Activated T-cell treated with anti-CD3 and anti-CD28 coated beads for 4 hours (primary cell): ENCODE measurements at places on chromosomes 2 and 18.

- no peak for DNase-seq
Observed at GRCh38 chr2:188598551-188598950, 306.9 kb downstream of the GULP1 start.

DNA sequence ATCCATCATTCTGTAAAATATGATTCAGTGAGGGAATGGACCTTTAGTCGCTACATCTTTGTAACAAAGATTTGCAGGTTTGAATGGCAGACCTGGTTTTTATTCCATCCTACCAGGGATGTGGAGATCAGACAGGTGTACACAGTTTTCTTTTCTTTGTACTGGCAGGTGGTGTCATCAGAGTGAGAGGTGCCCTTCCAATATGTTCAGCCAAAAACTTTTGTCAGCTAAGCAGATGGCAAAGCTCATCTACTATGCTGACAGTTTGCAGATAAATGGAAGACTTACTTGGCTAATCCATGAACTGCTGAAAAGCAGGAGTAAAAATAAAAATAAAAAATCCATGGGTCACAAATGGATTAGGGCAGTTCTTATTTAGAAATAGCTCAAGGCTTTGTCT, 185.5 kb upstream of the DOK6 start:
- DNase-seq: no peak

- no peak for DNase-seq
Observed at GRCh38 chr18:41126541-41127235, 828.3 kb upstream of the PIK3C3 start.

GRCh38 chr2:56410140-56410539, 226.3 kb downstream of the CCDC85A start:
- DNase-seq: no peak

DNA sequence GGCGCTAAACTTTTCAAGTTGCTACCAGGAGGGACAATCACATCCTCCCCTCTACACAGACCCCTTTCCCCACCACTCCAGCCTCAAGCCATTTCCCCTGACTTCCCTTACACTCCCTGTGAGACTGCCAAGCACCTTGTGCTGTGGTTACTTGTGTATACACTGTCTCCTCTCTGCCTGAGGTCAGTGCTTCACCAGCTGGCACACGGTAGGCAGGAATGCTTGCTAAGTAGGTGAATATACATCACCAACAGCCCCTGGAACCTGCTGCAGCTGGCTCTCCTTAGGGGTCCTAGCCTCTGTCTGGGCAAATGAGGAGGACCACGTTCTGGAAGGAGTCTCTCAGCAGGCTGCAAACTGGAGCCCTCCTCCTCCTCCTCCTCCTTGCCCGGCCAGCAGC, 38.3 kb upstream of the ACAA2 start:
- no peak for DNase-seq

GRCh38 chr18:11909061-11909455, 941 bp upstream of the MPPE1 start:
- DNase-seq: no peak

GRCh38 chr2:176138923-176139660, 9.6 kb downstream of the HOXD8 start:
- no peak for DNase-seq

DNA sequence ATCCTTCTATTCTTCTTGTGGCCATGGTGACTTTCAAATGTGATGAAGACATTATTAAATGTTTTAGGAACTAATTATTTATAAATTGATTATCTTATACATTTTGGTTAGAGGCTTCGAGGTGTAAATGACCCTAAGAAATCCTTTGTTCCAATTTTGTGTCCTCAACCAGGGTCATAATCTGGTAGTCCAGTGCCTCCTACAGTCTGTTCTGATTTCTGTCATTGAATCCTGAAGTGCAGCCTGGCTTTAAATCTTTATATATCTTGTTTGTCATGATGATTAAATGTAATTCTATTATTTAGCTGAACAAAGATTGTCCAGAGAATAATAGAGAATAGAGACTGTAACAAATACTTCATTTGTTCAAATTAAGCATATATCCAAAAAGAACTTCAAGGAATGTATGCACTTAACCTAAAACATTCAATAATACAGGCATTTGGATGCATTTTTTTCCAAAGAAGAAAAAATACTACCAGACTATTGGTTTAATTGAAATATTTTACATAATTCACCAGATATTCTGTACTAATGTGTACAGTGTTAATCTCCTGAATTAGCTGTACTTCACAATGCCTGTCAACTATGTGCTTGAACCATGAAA, 89.8 kb downstream of the PRPF40A start:
- no peak for DNase-seq

DNA sequence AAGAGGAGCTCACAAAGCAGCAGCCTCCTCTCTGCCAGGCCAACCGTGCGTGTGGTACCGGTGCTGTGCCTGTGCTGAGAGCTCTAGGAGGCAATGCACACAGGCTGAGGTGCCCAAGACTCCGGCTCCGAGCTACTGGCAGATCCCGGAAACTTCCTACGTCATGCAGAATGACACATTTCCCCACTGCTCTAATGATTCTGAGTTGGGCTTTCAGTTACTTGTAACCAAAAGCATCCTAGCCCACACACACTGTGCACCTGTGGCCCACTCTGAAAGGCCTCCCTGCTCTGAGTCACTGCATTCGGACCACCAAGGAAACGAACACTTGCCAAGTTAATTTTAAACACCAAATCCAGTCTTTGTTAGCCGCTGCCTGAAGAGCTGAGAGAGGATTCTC, 9.3 kb upstream of the RNU4ATAC start:
- DNase-seq: no peak

GRCh38 chr2:236160366-236161081, 7.7 kb downstream of the GBX2 start:
- DNase-seq: no peak

DNA sequence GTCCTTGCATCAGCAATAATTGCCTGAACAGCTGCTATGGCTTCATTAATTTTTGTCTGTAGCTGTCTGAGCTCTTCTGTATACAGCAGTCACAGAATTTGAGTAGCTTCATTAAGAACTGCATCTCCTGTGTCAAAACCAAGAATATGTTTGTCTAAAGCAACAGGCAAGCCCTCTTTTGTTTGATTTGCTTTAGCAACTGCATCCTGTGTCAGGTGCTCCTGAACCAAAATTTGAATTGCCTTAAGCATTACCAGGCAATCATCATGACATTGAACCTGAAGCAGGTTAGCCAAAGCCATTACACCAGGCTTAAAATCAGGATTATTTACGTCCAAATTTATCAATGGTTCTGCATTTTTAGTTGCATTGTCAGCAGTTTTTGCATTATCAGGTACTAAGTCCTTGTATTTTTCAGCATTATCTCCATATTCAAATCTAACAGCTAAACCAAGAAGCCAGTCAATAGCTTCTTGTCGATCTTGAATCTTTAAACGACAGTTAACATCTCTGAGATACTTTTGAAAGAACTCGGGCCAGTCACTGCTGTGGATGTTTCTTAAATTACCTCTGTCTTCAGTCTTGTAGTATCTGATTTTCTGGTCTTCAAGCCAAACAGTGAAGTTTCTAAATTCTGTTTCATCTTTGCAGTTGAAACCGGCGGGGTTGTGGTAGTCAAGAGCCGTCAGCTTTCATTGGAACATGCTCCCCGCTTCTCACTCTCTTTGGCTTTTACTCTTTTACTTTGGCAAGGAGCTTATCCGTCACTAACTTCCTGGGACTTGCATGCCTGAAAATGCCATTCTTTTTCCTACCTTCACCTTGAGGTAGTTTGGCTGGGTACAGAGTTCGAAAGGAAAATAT, 42.2 kb downstream of the MERTK start:
- no peak for DNase-seq

DNA sequence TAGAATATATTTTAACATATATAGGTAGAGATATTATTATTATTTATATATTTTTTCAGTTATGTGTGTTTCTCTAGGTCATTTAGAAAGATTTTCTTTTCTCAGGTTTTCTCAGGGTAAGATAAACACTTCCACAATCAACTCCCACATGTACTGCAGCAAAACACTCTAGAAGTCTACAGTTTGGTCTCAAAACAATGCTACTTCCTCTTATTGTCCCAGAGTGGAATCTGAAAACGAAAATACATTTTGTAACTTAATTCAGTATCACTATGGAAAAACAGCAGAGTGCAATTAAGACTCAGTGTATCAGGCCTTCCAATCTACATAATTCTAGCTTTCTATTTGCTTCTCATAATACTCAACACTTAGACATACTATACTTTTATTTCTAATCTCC, 190.1 kb upstream of the SLC35G4 start:
- no peak for DNase-seq

DNA sequence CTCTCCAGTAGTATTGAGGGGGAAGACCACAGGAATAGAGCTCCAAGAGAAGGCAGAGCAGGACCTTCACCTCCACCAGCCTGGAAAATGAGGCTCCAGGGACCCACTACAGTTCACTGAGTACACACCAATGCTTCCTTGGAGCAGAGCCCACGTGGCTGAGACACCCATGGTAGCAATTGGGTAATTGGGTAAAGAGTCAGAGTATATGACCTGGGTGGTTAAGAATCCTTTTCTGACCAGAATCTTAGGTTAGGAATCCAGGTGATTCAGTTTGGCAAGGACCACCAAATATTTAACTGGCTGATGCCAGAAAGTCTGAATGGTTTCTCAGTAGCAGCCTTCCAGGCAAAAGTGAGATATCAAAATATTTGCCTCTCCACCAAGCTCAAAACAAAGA, 107.7 kb downstream of the MDH1 start:
- no peak for DNase-seq
